Activated T-cell treated with anti-CD3 and anti-CD28 coated beads for 4 hours (primary cell): ENCODE measurements at places on chromosomes 12 and 14.
A peak's percentile ranks its signal among the peaks of the same experiment; 100 is the strongest.

GRCh38 chr14:36517242-36518030, 2.6 kb downstream of the NKX2-1 start:
- no peak for DNase-seq

- no peak for DNase-seq
Measured at GRCh38 chr12:77115471-77115870, 50.1 kb upstream of the E2F7 start.

GRCh38 chr12:104458694-104459367, 2.1 kb downstream of the CHST11 start:
- DNase-seq, result no peak

- DNase-seq, result no peak
Measured at GRCh38 chr14:104094056-104094708, 8.7 kb downstream of the ASPG start.

DNA sequence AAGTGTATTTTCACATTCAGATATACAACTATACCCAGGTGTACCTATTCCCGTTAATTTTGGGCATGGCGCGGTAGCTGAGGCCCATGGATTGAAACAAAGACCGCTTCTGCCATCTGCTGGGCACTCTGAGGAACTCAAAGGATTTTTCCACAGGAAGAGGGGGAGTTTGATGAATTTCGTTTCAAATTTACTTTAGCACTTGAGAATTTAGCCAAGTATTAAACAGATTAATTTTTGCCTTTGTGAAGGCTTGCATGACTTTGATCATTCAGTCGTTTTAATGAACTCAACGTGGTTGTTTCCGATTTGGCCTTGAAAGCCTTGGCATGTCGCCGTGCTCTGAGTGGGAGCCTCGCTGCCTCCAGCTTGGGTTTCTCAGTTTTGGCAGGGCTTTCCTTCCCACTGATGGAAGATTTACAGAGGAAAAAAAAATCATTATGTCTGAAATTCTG, 153.2 kb upstream of the DDHD1 start:
- DNase-seq, result peak; percentile 17

DNA sequence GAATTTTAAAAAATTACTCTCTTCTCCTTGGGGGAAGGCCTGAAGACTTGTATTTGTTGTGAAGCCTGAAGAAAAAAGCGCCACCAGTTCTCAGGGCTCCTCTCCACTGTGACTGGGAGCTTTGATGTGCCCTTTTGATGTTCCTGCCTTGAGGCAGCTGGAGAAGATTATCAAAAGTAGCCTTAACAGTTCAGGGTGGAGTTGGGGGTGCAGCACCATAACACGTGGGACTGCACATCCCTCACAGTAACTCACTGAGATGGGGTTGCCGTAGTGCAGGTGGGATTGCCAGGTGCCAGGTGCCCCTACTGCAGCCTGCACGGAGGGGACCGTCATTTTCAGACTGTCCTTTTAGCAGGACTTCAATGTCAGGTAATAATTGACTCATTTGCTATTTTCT, 474.1 kb downstream of the ETNK1 start:
- no peak for DNase-seq

DNA sequence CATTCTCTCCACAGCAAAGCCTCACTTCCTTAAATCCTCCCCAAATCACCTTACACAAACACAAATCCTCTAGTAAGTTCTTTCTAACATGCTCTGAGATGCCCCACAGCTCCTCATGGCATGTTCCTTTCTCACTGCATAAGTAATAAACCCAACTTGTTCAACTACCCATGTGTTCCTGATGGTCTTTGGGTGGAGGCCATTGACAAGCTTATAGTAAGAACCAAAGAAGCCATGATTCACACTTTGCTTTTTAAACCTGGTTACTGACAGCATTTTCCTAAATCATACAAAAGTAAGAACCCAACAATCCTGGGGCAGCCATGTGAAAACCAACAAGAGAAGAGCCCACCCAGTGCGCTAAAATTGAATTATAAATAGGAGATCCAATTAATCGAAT, 138.6 kb downstream of the ITPR2 start:
- DNase-seq, result no peak

DNA sequence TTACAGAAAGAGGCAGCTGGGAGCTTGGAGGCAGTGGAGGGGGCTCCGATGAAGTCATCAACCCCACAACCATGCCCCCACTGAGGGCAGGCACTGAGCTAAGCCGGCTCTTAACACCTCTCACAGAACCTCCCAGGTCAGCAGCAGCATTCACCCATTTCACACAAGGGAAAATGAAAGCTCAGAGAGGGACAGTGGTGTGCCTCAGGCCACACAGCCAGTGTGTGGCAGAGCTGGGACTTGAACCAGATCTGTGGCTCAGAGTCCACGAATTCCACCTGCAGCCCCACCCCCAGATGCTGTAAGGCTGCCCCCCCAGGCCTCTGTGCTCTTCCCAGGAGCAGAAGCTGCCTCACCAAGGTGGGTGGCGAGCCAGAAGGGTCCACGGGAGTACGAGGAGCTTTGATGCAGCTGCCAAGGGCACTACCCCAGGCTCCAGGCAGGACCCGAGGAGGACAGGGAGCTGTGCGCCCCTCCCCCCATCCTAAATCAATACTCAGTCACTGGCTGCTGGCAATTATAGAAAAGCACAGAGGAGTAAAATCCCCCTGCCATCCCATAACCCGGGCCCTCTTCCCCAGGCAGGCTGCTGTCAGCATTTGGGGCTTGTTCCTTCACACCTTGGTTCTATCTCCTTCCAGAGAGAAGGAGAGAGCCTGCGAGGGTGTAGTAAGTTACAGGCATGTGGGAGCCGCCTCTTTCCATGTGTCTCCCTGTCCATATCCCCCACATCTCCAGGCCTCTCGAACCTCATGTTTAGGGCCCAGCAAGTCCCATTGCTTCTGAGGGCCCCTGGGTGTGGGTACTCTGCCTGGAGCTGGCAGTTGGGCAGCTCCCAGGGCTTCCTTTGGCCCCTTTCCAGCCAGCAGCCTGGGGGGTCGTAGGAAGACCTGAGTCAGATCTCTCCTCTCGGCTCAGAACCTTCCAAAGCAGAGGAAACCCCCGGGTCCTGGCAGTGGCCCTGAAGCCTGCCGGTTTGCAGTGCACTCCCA, 47.6 kb downstream of the FAM222A start:
- DNase-seq, result no peak

DNA sequence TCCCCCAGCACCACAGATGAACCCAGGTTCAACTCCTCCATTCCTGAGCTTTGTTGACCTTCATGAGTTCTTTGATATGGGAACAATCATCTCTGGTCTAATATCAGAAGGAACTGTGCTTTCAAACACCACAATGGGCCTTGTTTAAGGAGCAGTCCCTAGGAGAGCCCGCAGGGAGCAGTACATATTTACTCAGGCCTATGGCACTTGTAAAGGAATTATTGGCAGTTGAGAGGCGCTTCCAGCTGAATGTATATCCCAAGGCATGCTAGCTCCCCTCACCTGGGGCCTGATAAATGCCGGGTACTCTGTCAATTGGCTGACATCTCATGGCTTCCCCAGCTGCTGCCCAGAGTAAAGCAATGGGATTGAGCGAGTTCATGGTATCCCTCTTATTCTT, 76.2 kb downstream of the ZFP36L1 start:
- DNase-seq, result no peak

GRCh38 chr12:113818283-113818682, 147.8 kb downstream of the RBM19 start:
- DNase-seq, result no peak

DNA sequence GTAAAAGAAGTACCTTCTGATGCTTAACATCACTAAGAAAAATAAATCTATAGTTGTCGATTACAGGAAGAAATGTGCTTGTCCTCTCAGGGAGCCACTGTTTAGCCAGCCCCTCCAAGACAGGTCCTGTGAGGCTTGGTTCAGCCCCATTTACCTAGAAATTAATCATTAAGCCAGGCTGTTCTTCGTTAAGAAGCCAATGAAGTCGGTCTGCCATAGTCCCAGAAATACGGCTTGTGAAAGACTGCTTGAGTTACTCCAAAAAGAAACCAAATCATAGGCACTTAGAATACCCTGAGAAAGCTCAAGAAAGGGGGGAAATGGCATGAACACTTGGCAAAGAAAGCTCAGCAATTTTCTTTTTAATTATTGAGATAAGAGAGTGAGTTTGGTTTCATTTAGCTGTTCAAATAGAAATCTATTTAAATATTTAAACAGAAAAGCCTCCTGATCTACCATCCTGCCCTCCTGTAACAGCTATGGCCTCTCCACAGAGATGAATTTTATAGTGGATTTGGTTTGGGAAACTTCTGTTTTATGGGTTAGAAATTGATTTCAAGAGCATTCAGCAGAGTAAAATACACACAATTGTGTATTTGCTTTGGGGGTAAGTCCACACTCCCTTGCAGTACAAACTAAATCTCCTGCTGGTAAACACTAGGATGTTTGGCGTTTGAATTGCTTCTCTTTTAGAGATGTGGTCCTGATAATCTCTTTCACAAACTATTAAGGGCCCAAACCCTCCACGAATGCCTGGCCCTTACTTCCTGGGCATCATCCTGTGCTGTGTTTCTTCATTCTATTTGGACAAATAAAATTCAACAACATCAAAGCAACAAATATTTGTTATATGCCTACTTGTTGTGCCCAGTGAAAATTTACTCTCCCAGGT, 234.4 kb downstream of the SEC23A start:
- no peak for DNase-seq

DNA sequence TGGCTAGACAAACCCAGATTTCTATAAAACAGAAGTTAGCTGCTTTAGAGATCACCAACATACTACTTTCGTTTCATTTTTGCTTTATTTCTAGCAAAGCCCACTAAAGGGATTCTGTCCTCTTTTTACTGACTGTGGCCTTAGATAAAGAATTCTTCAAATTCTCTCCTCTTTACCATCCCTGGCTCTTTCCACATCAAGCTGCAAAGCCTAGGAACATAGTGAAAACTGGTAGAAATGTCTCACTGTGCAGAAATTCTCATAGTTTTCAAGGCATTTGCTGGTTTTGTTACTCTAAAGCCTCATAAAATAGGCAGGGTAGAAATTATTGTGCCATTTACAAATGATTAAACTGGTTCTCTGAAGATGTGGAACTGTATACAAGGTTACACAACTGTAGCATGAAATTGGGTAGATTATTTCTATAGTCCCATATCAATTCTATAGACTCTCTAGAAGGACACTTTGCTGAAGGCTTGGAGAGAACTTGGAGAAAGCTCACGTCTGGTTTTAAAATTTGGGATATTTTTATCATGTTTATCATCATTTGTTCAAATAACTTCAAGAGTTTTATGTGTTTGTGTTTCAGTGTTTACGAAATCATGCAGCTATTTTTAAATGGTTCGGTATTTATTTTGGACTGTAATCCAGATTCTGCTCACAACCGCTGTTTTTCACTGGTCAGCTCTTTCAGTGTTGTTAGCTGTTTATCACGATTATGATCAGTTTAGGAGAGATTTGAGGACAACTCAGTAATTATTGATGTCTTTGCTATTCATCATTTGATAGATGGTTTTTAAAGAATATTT, 36.7 kb upstream of the CSRP2 start:
- DNase-seq, result no peak

- no peak for DNase-seq
Measured at GRCh38 chr12:131827961-131828534, at the start of gene MMP17. TSS of gene MMP17 (plus strand) at chr12:131828393. CDS start at chr12:131828495, 102 bp downstream.

DNA sequence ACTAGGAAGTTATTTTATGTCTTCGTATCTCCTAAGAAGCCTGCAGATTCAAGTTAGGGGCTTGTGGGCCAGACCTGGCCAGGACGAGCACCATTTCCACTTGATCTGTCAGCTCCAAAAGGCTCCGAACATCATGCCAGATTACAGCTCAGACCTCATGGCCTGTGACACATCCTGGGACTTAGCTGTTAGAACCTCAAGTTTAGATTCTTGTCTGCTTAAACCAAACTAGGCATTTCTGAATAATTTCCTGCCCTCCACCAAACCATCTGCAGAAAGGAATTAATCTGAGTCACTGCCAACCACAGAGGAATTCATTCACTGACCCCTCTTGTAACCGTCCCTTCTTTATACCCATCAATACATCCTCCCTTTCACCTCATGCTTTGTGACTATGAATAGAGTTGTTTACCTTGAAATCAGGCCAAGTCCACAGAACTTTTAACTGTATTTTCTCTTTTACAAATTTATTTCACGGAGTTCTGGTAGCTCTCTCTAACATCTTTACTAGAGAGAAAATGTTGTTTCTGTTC, 120.3 kb downstream of the FBXL14 start:
- DNase-seq, result no peak

DNA sequence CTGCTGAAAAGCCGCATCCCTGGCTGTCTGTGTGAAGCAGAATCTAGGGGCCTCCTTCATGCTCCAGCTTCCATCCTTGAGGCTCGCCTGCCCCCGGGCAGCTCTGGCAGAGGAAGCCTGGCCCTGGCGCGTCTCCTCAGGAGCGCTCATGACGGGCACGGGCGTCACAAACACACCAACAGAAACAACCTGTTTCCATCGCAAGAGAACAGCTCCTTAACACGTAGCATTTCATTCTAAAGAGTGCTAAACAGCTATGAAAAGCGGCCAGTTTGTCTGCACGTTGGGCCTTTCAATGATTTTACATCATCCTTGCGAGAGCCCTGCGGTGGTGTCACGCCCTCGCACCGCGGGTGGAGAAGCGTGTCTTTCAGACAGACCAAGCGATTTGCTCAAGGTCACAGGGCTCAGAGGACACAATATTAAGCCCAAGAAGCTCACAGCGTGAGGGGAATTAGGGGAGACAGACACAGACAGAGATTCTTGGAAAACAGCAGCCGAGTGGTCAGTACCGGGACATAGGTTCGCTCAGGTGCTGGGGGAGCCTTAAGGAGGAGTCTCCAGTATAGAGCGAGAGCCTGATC, 4.9 kb downstream of the ADGRD1 start:
- DNase-seq, result no peak

GRCh38 chr12:62750941-62751809, 183.8 kb downstream of the PPM1H start:
- DNase-seq, result no peak

DNA sequence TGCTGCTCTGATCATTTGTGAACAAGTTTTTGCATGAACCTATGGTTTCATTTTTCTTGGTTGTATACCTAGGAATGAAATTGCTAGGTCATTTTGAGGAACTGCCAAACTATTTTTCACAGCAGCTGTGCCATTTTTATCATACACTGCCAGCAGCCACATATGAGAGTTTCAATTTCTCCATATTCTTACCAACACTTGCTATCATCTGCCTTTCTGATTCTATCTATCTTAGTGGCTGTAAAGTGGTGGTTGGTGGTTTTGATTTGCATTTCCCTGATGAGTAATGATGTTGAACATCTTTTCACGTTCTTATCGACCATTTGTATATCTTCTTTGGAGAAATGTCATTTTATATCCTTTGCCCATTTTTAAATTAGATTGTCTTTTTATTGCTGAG, 146.1 kb downstream of the C12orf75 start:
- DNase-seq, result no peak

- no peak for DNase-seq
Measured at GRCh38 chr12:29907461-29907860, 123.7 kb upstream of the TMTC1 start.

DNA sequence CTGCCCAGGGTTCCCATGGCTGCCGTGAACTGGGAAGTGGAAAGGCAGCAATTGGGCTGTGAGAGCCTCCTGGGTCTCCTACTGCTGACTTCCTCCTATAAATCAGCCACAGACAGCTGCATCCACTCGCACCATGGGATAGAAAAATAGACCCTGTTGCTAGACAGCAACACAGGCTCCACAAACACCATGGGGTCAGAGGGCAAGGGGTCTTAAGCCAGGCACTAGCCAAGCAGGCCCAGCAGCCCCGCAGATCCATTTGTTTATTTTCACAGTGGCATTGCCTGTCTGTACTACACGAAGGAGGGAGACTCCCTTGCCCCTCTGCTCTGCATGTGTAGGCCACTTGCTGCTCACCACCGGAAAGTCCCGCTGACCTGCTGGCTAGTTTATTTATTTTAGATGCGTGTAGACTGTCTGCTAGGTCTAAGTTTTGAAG, 139.8 kb downstream of the DACT1 start:
- DNase-seq, result no peak
